Muscle of back (tissue), 13 donors: ENCODE measurements at places on chromosomes 4 and X.

DNA sequence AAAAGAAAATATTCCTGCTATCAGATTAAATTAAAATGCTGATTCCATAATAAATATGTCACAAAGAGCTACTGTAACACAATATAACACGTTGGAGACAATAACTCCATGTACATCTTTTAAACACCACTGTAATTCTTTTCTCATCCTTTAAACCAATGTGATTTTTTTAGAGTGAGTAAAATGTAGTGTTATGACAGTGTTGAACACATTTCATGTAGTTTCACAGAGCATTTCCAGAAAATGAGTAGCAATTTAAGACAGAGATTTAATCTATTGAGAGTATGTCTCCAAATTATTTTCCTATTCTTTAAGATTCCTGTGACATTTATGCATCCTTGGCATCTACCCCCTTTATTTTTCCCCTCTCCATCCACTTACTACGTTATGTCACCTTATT is 17.1 kb upstream of the PRRG1 start:
- DNase-seq, result no peak

GRCh38 chr4:5389756-5390310 is 318.5 kb downstream of the EVC2 start:
- no peak for DNase-seq

DNA sequence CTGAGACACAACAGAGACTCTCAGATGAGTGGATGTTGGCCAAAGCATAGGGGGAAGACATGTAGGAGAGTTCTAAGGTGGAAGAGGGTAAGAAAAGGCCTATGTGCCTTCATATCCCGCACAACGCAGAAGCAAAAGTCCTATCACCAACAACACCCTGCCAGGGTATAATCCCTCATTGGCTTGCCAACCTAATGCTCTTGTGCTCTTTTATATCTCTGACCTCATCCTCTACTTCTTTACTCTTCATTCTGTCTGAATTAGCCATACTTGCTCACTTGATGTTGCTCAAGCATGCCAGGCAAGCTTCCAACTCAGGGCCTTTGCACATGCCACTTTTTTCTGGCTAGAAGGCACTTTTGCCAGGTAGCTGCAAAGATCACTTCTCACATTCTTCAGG is 28.1 kb upstream of the ZNF330 start:
- DNase-seq, result no peak

DNA sequence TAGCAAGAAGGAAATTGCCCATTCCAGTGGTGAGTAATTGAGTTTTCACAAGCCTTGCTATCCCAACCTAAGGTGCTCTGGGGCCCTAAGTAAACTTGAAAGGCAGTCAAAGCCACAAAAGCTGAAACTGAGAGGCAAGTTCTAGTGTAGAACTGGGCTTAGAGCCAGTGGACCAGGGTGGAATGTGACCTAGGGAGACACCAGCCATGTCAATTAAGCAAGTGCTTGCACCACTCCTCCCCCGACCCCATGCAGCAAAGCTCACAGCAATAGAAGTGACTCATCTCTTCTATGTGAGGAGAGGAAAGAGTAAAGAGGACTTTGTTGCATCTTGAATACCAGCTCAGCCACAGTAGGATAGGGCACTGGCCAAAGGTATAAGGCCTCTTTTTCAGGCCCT is 486.1 kb upstream of the POU3F4 start:
- no peak for DNase-seq

DNA sequence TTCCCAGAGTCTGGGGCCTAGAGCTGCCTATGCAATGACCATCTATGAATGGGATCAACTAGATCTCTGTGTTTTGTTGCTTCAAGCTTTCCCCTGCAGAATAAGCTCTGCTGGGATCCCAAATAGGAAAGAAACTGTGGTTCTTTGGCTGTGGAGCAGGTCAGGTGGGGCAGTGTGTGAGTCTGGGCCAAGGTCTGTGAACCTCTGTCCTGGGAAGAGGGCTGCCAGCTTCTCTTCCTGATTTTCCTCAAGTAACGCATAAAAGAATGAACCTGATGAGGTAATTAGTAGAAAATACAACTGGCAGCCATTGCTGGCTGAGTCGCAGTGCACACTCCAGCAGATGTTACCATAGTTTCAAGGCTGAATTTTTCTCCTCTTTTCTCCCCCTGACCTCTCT is 4.6 kb upstream of the PIN4 start:
- no peak for DNase-seq

GRCh38 chr4:16415751-16416150 is 189.5 kb upstream of the TAPT1 start:
- no peak for DNase-seq

DNA sequence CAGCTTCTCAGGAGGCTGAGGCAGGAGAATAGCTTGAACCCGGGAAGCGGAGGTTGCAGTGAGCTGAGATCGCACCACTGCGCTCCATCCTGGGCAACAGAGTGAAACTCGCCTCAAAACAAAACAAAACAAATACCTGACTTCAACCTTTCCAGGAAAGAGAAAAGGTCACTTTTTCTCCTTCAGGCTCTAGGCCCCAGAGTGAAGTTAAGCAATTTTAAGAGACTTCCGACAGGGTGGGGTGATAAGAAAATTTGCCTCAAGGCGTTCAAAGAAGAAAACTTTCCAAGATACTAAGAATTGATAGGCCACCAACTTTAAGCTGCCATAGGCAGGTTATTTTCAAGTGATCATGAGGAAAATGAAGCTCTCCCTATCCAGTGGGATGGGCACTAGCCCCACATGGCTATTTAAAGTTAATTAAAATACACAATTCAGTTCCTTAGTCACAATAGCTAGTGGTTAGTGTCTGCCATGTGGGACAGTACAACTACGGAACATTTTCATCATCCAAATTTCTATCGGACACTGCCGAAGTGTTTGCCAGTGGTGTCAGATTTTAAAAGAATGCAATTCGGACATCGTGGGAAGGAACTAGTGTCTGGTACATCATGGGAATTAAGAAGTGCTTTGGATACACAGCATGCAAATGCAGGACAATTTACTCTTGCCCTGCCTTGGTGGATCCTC is 33.0 kb downstream of the SMS start:
- DNase-seq, result no peak

DNA sequence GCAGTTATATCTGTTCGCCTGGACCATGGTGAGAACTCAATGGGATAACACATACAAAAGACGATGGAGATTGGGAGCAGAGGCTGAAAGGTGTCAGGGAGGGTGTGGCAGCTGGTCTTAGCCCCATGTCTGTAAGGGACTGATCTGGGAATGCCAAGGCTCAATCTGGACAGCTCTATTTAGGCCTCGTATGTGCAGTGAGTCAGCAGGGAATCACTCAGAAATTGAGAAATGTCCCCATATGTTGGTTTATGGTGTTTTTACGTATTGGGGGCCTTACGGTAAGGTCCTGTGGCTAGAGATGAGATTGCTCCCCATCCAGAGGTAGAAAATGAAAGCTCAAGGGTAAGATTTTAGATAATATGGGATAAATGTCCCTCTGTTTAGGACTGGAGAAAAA is 71.4 kb upstream of the TTC29 start:
- no peak for DNase-seq

- no peak for DNase-seq
These were observed 644.1 kb downstream of the MID1IP1 start for GRCh38 chrX:39445336-39445735.

- peak; percentile 3 for DNase-seq
These were observed 5.0 kb downstream of the DCAF8L1 start for GRCh38 chrX:27976284-27976683.

- DNase-seq, result no peak
These were observed 12.8 kb upstream of the DUSP9 start for GRCh38 chrX:153634236-153634635.

DNA sequence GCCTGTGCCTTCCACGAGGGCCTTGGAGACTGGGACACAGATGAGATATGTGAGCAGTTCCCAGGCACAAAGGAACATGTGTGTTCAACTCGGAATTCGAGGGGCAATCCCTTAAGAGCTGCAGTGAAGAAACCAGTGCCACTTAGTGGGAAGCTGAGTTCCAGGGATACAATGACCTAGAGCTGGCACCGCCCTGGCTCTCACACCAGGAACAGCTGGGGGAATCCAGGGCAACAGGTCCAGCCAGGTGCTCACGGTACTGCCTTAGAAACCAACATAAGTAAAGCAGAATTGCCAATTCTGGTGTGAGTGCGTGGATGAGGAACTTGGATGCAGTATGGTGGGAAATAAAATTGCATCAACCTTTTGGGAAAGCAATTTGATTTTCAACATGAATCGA is 122.9 kb downstream of the AFAP1 start:
- DNase-seq, result no peak

- no peak for DNase-seq
These were observed 52.6 kb downstream of the FNIP2 start for GRCh38 chr4:158821228-158821971.

- no peak for DNase-seq
These were observed 29.1 kb upstream of the CRMP1 start for GRCh38 chr4:5921981-5922380.

GRCh38 chr4:161856711-161857326 is 307.0 kb downstream of the FSTL5 start:
- no peak for DNase-seq

DNA sequence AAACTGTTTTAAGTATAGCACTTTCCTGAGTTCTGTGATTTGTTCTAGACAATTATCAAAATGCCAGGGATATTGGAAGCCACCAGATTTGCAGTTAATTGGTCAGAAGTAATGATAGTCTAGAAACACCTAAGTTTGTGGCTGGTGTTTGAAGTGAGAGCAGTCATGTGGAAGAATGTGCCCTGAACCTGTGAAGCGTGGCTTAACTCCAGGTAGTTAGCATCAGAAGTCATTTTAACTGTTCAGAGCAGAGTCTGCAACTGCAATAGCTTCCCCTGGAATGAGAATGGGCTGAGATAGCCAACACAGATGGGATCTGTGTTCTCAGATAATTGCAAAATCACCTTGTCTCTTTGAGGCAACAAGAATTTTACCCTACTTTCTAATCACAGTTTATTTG is 255.1 kb upstream of the GK2 start:
- DNase-seq, result no peak

DNA sequence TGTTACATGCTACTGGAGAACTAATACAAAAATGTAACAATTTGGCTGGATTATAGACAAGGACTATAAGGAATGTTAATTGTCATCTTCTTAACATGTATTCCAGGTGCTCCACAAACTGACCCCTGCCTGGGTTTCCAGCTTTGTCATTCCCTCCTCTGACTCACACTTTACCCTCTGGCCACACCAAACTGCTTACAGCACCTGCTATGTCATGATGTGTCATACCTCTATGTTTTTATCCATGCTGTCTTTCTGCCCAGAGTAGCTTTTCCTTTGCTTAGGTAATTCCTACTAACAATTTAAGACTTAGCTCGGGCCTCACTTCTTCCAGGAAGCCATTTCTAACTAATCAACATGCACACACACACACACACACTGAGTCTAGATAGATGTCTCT is 14.0 kb upstream of the SHROOM4 start:
- no peak for DNase-seq

DNA sequence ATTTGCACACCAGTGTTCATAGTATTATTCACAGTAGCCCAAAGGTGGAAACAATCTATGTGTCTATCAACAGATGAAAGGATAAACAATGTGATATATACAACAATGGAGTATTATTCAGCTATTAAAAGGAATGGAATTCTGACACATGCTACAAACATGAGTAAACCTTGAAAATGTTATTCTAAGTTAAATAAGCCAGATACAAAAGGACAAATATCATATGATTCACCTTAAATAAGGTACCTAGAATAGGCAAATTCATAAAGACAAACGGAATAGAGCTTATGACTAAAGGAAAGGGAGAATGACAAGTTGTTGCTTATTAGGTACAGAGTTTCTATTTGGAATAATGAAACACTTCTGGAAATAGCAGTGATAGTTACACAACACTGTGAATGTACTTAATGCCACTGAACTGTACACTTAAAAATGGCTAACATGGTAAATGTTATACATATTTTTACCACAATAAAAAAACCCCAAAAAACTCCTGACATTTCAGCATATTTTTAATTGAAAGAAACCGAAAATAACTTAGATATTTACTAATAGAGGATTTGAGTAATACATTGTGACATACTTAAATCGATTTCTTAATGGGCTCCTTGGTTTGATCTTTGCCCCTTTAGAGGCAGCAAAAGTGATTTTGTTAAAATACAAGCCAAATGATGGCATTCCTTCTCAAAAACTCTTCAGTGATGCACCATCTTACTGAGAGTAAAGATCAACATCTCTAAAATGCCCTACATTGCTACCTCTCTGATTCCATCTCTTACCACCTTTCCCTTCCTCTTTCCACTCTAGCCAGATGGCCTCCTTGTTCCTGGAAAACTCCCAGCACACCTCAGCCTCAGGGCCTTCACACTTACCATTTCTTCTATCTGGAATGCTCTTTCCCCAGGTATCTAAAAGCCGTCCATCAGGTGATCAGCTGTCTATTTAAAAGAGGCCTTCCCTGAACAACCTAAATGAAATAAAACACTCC is 8.6 kb upstream of the CYP2U1 start:
- DNase-seq, result no peak

GRCh38 chrX:111917591-111917990 is 41.6 kb downstream of the TRPC5OS start:
- DNase-seq, result no peak

DNA sequence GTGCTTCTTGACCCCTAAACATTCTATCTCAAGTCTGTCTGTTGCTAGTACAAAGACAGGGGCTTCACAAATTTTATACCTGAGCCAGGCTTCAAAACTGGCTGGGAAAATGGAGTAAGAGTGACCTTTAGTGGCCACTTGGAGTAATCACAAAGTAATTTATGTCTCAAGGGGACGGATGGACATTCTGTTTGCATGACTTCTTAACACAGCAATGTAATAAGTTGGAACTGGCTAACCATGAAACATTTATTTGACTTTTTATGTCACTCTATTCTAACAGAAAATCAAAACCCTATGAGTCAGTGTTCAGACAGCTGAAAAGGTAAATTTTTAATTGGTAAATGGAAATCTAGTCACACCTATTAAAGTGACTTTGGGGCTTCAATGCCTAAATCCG is 600.6 kb downstream of the ANKRD50 start:
- peak; percentile 82 for DNase-seq

DNA sequence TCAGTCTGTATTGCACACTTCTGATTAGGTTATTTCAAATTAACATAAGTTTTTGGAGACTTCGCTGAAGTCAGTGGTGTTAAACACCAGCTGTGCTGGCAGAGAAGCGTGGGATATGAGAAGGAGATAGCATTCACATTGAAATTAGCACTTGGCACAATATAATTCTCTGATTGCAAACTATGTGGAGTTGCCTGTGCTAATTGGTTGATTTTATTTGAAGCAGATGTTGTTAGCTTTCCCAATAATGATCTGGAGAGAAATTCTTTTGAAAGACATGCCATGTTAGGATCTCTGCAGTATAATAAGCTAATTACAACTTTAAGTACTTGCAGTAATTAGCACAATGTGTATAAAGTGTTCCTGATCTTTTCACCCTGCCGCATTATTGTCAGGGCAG is 367.4 kb upstream of the ARX start:
- DNase-seq, result no peak

DNA sequence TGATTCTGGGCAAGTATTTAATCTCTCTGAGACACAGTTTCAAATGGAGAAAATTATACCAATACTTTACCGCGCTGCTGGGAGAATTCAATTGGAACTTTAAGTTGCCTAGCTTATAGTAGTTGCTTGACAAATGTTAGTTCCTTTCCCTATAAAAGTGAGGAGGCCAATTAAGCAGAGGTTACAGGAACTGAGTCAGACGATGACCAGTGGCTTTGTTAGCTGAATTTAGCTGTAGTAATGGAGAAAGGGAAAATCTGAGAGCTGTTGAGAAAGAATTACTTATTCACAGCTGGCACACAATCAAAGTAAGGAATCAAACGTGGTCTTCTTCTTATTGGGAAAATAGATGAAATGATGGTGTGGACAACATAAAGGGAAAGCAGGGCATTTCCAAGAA is 29.6 kb downstream of the SMARCA1 start:
- DNase-seq, result no peak
